ENCODE measurements at places on chromosomes 3 and 15. TPM values are rescaled to one million over a fixed set of nuclear protein-coding genes. Genes with fewer than 3 reads are reported as not detected.

Gene MESP2
- not detected for total RNA-seq

Gene STRIT1
- total RNA-seq = not detected

Gene IL5RA
- total RNA-seq = 0.38 TPM

Gene ITPKA
- 0.55 TPM for total RNA-seq

Gene MUSTN1
- not detected for total RNA-seq

Gene CLEC3B
- total RNA-seq = not detected

Gene TF
- 0.17 TPM for total RNA-seq

Gene C3orf52
- total RNA-seq = 3.5 TPM

Gene CHRM5
- total RNA-seq = not detected

Gene RTP4
- total RNA-seq = 1.8 TPM

Gene GOLGA8T
- 0.15 TPM for total RNA-seq

All from activated CD8-positive, alpha-beta memory T cell treated with anti-CD3 and anti-CD28 coated beads for 36 hours (primary cell).